Prostate gland (tissue), 2 donors: ENCODE measurements at places on chromosomes 16 and 17. TPM values are rescaled to one million over a fixed set of nuclear protein-coding genes. Genes with fewer than 3 reads are reported as not detected.

- peaks cover 5% of the 10 kb centered on the region for H3K4me1 ChIP-seq
- H3K4me3 ChIP-seq, result peak overlapping the region; percentile 75
- H3K27ac ChIP-seq, result peak overlapping the region; percentile 63
- H3K27me3 ChIP-seq, result no peaks in the 10 kb centered on the region
Measured at GRCh38 chr16:28975158-28975599, 601 bp downstream of the SPNS1 start.

PRR15L gene
- 59.7 TPM for total RNA-seq

DNA sequence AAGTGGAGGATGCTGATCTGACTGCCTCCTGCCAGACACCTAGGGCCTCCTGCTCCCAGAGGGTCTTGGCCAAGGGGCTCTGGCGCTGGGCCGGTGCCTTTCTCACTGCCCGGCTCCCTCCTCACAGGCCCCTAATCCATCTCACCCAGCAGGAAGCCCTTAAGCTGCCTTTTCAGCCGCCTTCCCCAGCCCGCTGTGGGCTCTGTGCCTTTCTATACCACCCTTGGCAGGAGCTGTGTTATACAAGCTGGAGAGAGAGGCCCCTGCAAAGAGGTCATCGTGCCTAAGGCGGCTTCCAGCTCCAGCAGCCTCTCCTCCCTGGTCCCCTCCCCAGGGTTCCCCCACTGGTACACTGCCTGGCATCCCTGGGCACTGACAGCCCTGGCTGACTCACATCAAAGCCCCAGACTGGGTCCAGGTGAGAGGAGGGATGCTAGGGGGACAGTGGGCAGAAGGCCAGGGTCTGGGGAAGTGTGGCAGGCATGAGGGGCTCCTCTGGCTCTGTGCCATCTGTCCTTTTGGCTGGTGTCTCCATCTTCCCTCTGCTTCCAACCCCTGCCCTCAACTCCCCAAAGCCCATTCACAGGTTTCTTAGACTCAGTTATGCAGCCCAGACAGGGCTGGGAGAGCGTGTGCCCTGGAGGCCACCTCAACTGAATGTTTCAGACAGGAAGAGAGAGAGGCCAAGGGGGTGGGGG lies 15.3 kb upstream of the FZD2 start:
- no peaks in the 10 kb centered on the region for H3K4me1 ChIP-seq
- no peak overlapping the region for H3K27ac ChIP-seq
- peaks cover 5% of the 10 kb centered on the region for H3K27me3 ChIP-seq
- no peaks in the 10 kb centered on the region for H3K36me3 ChIP-seq

CRISPLD2 gene
- total RNA-seq, result 186 TPM

DNA sequence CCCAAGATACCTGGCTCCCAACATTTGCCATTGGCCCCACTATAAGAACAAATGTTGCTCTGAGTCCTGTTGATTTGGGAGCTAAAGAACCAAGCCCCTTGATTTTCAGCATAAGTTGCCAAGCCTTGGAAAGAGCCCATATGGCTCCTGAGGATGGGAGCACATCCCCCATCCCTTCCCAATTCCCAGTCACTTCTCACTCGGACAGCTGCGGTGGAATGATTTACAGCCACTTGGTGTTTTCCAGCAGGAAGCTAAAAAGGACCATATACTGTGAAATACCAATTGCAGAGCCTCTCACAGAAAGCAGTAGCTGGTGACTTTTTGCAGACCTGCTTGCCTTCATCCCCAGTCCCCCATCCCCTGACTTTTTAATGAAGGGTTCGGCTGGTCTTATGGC lies 524.6 kb downstream of the GRIN2A start:
- no peak for DNase-seq
- H3K36me3 ChIP-seq, result no peaks in the 10 kb centered on the region
- H3K27ac ChIP-seq, result no peak overlapping the region
- no peaks in the 10 kb centered on the region for H3K27me3 ChIP-seq
- no peak overlapping the region for H3K4me3 ChIP-seq
- no peaks in the 10 kb centered on the region for H3K4me1 ChIP-seq

DNA sequence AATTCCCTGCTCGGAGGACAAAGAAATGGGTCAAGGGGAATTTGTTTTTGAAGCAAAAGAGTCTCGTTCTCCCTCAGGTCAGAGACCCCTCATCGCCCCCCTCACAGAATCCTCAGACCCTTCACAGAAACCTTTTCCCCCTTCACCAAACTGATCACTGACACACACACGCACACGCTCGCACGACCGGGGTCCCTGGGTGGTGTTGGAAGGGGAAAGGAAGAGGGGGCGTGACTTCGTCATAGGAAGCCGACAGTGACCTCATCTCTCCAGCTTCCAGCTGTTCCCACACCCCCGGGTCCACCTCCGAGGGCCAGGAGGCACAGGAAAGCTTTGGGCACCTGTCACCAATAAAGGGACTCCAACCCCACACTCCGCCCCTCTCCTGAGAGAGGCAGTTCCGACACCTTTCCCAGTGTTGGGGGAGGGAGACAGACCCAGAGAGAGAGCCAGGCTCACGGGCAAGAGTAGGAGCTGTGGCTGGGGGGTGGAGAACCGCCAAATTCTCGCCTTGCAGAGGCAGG lies 1.2 kb downstream of the ASGR1 start:
- H3K4me3 ChIP-seq, result peak overlapping the region; percentile 19
- H3K27ac ChIP-seq, result no peak overlapping the region

GRCh38 chr17:45948498-45948880 lies 50.6 kb upstream of the STH start:
- H3K4me3 ChIP-seq, result no peak overlapping the region
- H3K4me1 ChIP-seq, result no peaks in the 10 kb centered on the region
- H3K36me3 ChIP-seq, result no peaks in the 10 kb centered on the region
- H3K27ac ChIP-seq, result no peak overlapping the region
- no peaks in the 10 kb centered on the region for H3K27me3 ChIP-seq
- no peak for DNase-seq

JUP gene
- total RNA-seq, result 146 TPM

- H3K36me3 ChIP-seq, result no peaks in the 10 kb centered on the region
- no peak overlapping the region for H3K4me3 ChIP-seq
- H3K27ac ChIP-seq, result peak overlapping the region; percentile 43
- no peaks in the 10 kb centered on the region for H3K27me3 ChIP-seq
- DNase-seq, result no peak
Measured at GRCh38 chr16:66706506-66706880, 9.9 kb upstream of the CMTM4 start.

- H3K4me1 ChIP-seq, result no peaks in the 10 kb centered on the region
- no peak overlapping the region for H3K27ac ChIP-seq
- no peak for DNase-seq
- no peak overlapping the region for H3K4me3 ChIP-seq
- no peaks in the 10 kb centered on the region for H3K27me3 ChIP-seq
Measured at GRCh38 chr17:73060721-73061120, 31.8 kb downstream of the SLC39A11 start.

GRCh38 chr17:2611627-2612026 lies 18.2 kb downstream of the PAFAH1B1 start:
- H3K36me3 ChIP-seq, result no peaks in the 10 kb centered on the region
- no peaks in the 10 kb centered on the region for H3K27me3 ChIP-seq
- DNase-seq, result no peak
- H3K4me3 ChIP-seq, result no peak overlapping the region

DNA sequence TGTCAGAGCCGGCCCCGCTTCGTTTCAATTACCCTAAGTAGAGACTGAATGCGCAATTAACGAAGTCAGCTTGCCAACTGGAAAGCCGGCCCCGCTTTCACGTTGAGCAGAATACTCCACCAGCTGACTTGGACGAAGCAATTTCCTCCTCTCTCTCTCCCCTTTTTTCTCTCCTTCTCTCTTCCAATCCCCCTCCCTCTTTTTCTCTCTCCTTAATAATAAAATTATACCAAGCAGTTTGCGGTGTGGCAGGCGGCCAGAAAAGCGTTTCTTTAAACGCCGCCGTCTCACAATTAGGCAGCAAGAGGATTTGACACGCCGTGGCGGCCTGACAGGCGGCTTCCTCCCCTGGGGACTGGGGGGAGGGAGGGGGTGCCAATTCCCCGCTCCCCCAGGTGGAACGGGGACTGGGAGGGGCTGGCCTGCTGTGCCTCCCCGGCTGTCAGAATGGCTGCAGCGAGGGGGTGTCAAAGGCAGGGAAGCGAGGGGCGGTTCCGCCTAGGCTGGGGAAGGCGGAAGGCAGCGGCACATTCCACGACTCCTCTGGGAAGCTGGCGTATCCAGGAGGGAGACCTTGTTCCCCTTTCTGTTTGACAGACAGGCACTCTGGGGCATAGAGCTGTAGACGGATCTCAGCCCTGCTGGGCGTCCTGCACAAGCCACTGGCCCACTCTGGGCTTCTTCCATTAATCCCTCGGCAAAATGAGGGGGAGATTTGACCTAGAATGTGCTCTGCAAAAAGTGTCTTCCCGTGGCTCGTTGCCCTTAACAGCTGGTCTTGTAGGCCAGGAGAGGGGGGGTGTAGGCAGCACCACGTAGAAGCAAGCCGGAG lies 52.7 kb downstream of the SREBF1 start:
- H3K4me1 ChIP-seq, result peaks cover 38% of the 10 kb centered on the region
- peak overlapping the region; percentile 89 for H3K27ac ChIP-seq
- H3K36me3 ChIP-seq, result no peaks in the 10 kb centered on the region
- no peaks in the 10 kb centered on the region for H3K27me3 ChIP-seq
- peak overlapping the region; percentile 41 for H3K4me3 ChIP-seq

DNA sequence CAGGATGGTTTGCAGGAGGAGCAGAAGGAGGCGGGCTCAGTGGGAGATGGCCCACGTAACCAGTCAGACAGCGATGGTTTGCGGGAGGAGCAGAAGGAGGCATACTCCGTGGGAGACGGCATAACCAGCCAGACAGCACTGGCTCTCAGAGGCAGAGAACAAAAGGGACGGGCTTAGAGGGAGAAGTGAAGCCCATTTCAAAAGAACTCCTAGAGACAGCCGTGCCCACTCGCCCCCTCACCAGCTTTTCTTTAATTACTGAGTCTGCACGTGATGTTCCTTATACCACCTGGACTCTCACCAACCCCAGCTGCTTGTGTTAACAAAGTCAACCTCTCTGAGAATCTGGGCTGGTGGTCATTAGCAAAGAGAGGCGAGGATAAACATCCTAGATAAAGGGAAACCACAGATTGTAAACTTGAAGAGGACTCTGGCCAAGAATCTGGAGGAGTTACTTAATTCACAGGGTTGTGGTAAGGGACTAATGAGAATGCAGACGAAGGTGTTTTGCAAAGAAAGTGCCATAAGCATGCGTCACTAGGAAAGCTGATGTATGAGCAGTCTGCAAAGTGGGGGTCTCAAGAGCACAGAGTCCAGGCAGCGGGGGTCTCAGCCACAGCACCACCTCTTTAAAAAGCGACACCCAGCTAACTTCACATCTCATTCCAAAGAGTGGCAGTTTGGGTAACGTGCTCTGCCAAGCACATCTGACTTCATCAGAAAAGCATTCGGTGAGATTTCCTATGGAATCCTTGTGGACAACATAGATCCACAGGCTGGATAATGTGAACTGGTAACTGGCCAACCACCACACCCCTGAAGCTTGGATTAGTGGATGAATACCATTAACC lies 51.7 kb downstream of the NXN start:
- no peaks in the 10 kb centered on the region for H3K27me3 ChIP-seq
- peak; percentile 83 for DNase-seq
- peaks cover 10% of the 10 kb centered on the region for H3K4me1 ChIP-seq
- H3K36me3 ChIP-seq, result no peaks in the 10 kb centered on the region

DNA sequence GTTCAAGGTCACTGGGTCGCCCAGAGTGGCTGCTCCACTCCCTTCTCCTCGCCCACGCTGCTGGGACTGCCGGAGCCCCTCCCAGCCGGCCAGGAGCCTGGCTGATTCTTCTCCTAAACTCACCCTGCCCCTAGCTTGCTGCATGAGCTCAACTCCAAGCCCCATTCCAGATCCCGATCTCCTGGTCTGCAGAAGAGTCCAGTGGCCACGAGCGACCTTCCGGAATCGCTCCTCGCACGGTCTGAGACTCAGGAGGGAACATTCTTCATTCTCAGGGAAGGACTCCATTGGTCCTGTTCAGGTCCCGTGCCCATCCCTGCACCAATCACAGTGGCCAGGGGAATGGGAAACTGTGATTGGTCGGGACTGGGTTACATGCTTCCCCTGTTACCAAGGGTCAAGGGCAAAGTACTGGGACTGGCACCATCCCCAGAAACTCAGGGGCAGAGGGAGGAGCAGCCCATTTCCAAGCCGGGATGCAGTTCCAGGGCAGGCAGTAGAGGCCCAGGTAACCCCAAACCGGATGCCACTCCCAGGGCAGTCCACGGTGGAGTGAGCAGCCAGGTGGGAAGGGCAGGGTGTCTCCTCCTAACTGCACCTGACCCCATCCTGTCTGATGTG lies 24.5 kb upstream of the CIBAR2 start:
- peaks cover 5% of the 10 kb centered on the region for H3K4me1 ChIP-seq
- H3K36me3 ChIP-seq, result no peaks in the 10 kb centered on the region
- no peak for DNase-seq
- H3K4me3 ChIP-seq, result no peak overlapping the region
- H3K27ac ChIP-seq, result peak overlapping the region; percentile 4
- H3K27me3 ChIP-seq, result no peaks in the 10 kb centered on the region

GRCh38 chr16:4970010-4970409 lies 11.9 kb downstream of the SEC14L5 start:
- H3K36me3 ChIP-seq, result no peaks in the 10 kb centered on the region
- no peak for DNase-seq
- H3K4me1 ChIP-seq, result no peaks in the 10 kb centered on the region
- H3K27me3 ChIP-seq, result no peaks in the 10 kb centered on the region
- H3K27ac ChIP-seq, result no peak overlapping the region
- H3K4me3 ChIP-seq, result no peak overlapping the region

GRCh38 chr17:70060415-70060814 lies 14.6 kb upstream of the KCNJ16 start:
- no peaks in the 10 kb centered on the region for H3K36me3 ChIP-seq
- H3K4me3 ChIP-seq, result no peak overlapping the region
- no peak for DNase-seq
- no peaks in the 10 kb centered on the region for H3K4me1 ChIP-seq

- H3K4me1 ChIP-seq, result no peaks in the 10 kb centered on the region
- H3K27me3 ChIP-seq, result no peaks in the 10 kb centered on the region
- no peak overlapping the region for H3K27ac ChIP-seq
- no peaks in the 10 kb centered on the region for H3K36me3 ChIP-seq
Measured at GRCh38 chr16:67019171-67019570, 9.8 kb upstream of the CBFB start.

- peaks cover 9% of the 10 kb centered on the region for H3K4me1 ChIP-seq
- H3K4me3 ChIP-seq, result no peak overlapping the region
- no peak for DNase-seq
- H3K36me3 ChIP-seq, result no peaks in the 10 kb centered on the region
Measured at GRCh38 chr16:4214215-4214621, 27.7 kb downstream of the SRL start.

- H3K4me3 ChIP-seq, result peak overlapping the region; percentile 72
- peak overlapping the region; percentile 97 for H3K27ac ChIP-seq
- H3K27me3 ChIP-seq, result no peaks in the 10 kb centered on the region
- H3K36me3 ChIP-seq, result no peaks in the 10 kb centered on the region
Measured at GRCh38 chr16:383326-384051, 1.7 kb upstream of the PGAP6 start.

GRCh38 chr16:56382459-56382858 lies 42.9 kb downstream of the AMFR start:
- no peak overlapping the region for H3K27ac ChIP-seq
- peaks cover 9% of the 10 kb centered on the region for H3K36me3 ChIP-seq
- H3K27me3 ChIP-seq, result no peaks in the 10 kb centered on the region
- H3K4me1 ChIP-seq, result no peaks in the 10 kb centered on the region
